ENCODE measurements at places on chromosomes 1 and 21.

DNA sequence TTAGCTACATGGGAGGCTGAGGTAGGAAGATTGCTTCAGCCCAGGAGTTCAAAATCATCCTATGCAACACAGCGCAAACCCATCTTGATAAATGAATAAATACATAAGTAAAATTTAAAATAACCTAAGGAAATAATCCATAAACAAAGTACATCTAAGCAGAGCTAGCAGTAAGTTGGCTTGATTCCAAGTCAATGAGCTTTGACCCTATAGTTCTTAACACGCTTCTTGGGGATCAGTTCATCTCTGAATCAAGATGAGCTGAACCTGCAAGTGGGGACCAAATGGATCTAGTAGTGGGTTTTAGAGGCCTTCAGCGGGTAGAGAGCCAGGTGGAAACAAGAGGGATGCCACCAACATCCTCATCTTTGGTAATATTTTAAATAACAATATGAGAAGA, 31.5 kb upstream of the PHGDH start:
- no peak for DNase-seq

DNA sequence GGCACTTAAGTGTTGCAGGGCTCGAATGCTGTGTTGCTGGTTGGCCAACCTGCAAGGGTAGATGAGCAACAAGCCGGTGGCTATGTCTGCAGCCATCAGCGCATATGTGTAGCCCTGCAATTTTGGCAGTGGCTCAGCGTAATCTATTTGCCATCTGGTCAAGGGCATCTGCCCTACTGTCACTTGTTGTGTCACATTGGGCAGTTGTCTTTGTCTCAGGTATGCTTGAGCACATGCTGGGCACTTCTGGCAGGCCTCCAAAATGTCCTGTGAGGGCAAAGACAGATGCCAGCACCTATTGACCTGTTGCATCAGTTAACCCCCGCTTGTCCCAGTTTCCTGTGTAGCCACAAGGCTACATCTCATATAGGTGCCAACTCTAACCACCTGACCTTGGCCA, 111.8 kb downstream of the GDAP2 start:
- DNase-seq: no peak

GRCh38 chr1:61399199-61399598, 316.8 kb downstream of the NFIA start:
- no peak for DNase-seq

GRCh38 chr1:108097018-108097417, 103.1 kb downstream of the SLC25A24 start:
- DNase-seq: no peak

DNA sequence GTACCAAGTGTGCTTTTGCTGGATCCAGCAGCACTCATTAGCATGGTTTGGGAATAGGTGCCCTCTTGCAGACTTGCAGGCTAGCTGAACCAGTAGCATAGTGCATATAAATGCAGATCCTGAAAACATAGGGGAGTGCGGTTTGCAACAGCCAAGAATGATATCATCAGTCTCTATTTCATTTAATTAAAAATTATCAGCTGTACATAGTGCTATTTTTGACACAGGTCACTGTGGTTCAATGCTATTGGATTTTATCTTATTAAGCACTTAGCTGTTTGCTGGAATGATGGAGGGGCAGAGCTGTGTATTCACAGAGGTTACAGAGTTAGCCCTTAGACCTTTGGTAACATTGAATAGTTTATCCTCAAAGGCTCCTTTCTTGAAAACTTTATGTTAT, 43.6 kb downstream of the CYYR1 start:
- DNase-seq: no peak

DNA sequence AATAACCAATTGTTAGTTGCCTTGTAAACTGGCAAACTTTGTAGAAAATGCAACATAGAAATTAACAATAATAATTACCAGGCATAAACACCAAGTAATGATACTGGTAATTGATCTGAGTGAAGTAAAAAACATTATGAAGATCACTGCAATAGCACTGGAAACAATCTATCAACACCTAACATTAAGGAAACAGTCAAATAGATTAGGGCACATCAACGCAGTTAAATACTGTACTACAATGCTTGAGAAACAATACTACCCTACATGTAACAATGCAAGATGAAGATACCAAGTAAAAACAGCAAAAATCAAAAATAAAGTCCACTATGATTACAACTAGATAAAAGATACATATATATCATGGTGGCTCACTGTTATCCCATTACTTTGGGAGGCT, 16.6 kb downstream of the SYDE2 start:
- no peak for DNase-seq

GRCh38 chr1:192660613-192661012, 24.7 kb downstream of the RGS13 start:
- DNase-seq: no peak

- no peak for DNase-seq
These were observed 15.9 kb downstream of the TMEM63A start for GRCh38 chr1:225866061-225866837.

Measured in T47D (cell line).